Cerebellum (tissue), 4 donors: ENCODE measurements at places on chromosomes 6 and 20. TPM values are rescaled to one million over a fixed set of nuclear protein-coding genes. Genes with fewer than 3 reads are reported as not detected.

Gene SCGN
- total RNA-seq = 0.36 TPM

Gene MYCT1
- total RNA-seq = 3.1 TPM

Gene PPP1R16B
- total RNA-seq = 13.0 TPM

Gene PTK6
- total RNA-seq = not detected

Gene MYL9
- total RNA-seq = 0.36 TPM

Gene SLC17A4
- total RNA-seq = not detected

Gene RIPPLY2
- total RNA-seq = 8.0 TPM

Gene BHLHE23
- not detected for total RNA-seq

Gene HDGFL1
- total RNA-seq = not detected

Gene HLA-DRB5
- not detected for total RNA-seq

Gene XKR7
- total RNA-seq = 20.0 TPM

Gene MGME1
- total RNA-seq = 11.3 TPM

Gene DHX16
- 17.2 TPM for total RNA-seq

Gene GFRA4
- not detected for total RNA-seq

Gene BLTP3A
- total RNA-seq = 11.8 TPM

Gene SNAP25
- total RNA-seq = 79.8 TPM

Gene PCIF1
- total RNA-seq = 13.3 TPM

GRCh38 chr6:98118397-98119045 is 715.9 kb upstream of the POU3F2 start:
- no peak for DNase-seq

DNA sequence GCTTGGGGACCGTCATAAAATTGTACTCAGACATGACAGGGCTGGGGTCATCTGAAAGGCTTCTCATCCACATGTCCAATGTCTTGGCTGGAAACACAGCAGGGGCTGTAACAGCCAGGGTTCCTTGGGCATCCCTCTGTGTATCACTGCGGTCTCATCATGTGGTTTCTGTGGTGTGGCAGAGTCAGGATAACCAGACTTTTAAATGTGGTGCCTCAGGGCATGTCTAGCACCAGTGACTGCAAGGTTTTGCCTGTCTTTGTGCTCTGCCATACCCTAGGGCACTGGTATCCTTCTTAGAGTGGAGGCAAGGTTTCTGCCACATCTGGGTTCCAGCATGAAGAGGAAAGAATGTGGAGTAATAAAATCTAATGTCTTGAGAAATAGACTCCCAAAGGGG is 124.2 kb downstream of the PLEKHG1 start:
- no peak for DNase-seq

GRCh38 chr6:93418408-93419303 is 703 bp downstream of the EPHA7 start:
- peak; percentile 43 for DNase-seq

GRCh38 chr6:6661684-6662083 is 73.2 kb downstream of the LY86 start:
- DNase-seq = peak; percentile 78

GRCh38 chr6:110491644-110492317 is 15.4 kb upstream of the SLC22A16 start:
- no peak for DNase-seq

- no peak for DNase-seq
Observed at GRCh38 chr20:10986586-10986985, 312.8 kb upstream of the JAG1 start.

GRCh38 chr6:7672066-7673062 is 53.5 kb upstream of the BMP6 start:
- DNase-seq = no peak

DNA sequence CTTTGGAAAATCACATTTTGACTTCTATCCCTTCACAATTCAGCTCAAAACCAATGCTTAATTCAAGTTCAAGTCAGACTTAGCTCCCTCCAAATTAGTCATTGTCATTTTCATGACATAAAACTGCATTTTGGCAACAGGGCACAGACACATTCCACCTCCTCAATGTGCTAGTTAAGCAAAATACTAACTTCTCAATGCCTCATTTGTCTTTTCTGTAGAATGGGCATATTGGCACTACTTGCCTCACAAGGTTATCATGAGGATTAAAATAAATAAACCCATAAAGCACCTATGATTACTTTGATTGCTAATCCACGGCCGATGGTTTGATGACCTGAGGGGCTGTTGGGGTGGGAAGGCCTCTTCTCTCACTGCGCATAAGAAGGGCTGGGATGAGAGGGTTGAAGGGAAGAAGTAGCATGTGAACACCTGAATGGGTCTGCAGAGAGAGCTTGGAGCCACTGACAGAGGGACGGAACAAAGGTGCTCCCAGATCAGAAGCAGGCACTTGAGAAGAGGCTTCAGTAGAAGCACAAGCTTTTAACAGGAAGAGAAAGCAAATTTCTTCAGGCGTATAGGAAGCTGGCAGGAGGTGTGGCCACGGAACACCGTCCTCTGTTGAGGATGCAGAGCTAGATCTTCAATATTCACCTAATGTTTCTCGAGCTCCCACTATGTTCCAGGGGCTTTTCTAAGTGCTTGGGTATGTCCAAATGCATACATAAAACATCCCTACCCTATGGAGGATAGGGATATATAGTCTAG is 11.7 kb upstream of the TBC1D7 start:
- no peak for DNase-seq

DNA sequence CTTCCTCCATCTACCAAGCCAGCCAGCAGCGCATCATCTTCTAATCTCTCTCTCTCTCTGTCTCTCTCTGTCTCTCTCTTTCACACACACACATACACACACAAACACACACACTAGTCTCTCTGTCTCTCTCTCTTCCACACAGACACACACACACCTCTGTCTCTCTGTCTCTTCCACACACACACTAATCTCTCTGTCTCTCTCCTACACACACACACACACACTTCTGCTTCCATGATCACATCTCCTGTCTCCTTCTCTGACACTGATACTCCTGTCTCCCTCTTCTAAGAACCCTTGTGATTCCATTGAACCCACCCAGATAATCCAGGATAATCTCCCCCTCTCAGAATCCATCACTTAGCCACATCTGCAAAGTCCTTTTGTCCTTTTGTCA is 181.3 kb downstream of the NFATC2 start:
- DNase-seq = no peak

DNA sequence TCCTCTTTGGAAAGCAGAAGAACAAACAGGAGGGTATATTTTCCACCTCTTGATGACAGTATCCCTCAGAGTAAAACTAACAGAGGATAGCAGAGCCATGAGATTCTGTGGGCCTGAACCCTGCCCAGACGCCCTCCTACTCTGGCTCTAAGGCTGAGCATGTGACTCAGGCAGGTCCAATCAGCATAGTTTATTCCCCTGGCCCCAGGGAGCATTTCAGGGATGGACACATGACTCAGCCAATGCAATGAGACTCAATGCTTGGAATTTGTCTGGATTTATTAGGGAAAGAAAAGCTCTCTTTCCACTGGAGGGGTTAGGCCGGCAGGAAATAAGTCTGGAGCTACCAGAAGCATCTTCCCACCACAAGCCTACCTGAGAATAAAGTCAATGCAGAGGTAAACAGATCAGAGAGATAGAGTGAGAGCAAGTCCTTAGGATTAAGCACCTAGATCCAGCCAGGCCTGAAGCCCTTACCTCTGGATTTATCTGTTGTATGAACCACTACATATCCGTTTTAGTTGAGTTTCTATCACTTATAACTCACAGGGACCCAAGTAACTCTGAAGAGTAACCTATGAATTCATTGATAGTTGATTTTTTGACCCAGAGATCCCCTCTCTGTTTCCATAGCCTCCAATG is 68.2 kb upstream of the EYA2 start:
- DNase-seq = no peak

- DNase-seq = no peak
Observed at GRCh38 chr6:119002069-119002468, 67.1 kb upstream of the MCM9 start.

GRCh38 chr6:64504503-64504902 is 868.9 kb downstream of the PHF3 start:
- no peak for DNase-seq

GRCh38 chr20:20204256-20204655 is 151.9 kb downstream of the CFAP61 start:
- DNase-seq = no peak

DNA sequence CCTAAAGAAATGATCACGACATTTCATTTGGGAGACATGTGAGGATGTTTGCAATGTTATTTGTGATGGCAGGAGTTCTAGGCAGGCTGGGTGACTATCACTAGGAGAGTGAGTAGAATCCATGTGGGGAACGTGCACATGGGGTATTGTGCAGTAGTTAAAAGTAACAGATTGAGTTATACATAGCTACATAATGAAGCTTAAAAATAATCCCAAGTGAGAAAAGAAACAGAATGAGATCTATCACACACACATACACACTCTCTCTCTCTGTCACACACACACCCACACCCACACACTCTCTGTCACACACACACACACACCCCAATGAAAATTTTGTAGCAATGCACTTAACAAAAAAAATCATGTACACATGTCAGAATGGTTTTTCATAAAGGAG is 218.7 kb upstream of the ARG1 start:
- no peak for DNase-seq

GRCh38 chr6:33164665-33165373 is 27.4 kb downstream of the COL11A2 start:
- no peak for DNase-seq

- no peak for DNase-seq
Observed at GRCh38 chr6:105781248-105781647, 304.9 kb upstream of the PRDM1 start.

GRCh38 chr20:49323622-49324238 is 45.9 kb upstream of the ZNFX1 start:
- DNase-seq = no peak

DNA sequence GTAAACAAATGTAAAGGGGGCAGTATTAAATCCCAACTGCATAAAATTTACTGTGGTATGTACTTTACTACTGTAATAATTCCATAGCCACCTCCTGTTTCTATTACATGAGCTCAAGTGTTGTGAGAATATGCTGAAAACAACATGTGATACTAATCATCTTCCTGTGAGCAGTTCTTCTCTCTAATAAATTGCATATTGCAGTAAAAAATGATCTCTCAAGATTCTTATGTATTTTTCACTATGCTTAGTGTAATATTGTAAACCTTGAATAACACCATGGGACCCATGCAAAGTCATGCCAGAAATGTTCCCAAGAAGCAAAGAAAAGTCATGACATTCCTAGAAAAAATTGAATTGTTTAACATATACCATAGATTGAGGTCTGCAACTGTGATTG is 133.0 kb upstream of the ATXN1 start:
- DNase-seq = no peak

DNA sequence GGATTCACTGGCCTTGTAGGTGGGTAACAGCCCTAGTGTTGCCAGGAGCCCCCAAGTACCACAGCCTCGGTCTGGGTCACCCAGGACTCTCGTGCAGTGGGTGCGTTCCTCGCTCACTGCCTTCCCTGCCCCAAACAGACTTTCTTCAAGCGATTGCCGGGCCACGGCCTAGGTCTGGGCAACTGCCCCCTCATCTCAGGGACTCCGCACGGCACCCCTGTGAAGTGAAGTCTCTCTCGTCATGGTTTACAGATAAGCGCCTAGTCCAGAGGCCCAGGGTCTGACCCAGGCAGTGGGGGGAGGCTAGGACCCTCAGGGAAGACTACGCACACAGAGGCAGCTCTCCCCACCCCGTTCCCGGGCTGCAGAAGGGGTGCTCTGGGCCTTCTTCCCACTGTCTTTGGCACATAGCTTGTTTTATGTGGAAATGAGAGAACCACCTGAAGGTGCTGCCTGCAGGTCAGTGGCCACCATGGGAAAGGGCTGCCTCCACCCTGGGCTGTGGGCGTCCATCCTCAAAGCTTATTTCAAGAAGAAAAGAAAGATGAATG is 220.8 kb downstream of the ERMARD start:
- no peak for DNase-seq

DNA sequence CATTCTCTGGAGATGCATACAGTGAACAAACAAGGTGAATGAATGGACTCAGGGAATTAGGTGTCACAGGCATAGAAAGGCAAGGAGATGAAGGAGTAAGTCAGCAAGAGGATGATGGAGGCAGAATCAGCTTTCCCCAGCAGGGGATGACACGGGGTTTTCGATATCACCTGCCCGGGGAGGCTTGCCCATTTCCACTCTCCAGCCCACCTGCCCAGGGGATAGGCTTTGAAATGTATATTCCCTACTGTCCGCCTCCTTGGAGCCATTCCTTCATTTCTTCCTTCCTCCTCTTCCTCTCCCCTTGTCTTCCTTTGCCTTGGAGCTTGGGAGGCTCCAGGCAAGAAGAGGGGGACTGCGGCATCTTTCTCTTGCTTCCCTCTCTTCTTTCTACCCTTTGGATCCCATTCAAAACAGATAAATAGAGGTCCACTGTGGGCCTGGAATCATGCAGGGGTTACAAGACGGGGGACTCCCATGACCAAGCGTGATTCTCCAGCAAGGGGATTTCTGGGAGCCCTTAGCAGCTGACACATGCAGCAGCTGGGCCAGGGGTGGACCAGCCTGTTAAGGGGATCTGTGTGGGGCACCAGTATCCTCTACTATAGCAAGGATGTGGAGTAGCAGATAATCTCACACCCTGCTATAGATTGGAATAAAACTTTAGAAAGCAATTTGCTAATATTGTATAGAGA is 23.5 kb upstream of the RNF24 start:
- DNase-seq = no peak

GRCh38 chr6:166752097-166752496 is 125.0 kb upstream of the RPS6KA2 start:
- DNase-seq = no peak

GRCh38 chr20:5596401-5597193 is 153.6 kb upstream of the SHLD1 start:
- no peak for DNase-seq

DNA sequence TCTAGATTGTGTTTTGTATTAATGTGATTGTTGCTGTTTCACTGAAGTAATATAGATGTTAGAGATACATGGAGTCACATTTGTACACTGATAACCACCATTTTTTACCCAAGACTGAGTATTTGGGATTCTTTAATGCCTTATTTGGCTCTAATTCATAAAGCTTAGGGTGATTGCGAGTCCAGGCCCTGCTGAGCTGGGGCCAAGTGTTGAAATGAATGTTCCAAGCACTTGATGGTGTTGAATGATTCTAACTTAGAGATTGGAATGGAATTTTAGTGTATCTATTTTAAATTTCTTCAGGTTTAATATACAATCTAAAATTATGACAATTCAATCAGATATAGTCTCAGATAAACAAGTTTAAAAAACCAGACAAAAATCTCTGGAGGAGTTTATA is 329.4 kb upstream of the SLC35B3 start:
- DNase-seq = no peak

DNA sequence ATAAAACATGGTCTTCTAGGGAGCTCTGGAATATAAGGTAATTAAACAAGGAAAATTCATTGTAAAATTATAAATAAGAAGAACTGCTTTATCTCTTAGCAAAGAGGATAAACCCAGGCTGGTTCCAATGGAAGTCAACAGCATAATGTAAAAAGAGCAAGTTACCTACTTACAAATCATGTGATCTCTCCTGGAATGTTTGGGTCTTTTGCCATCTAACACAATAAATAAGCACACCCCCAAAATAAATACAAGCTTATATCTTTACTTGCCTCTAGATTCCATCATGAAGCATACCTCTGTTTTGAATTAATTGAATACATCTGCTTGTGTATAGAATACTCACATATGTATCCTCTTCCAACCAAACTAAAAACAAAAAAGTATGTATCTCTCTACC is 2.5 kb upstream of the PHACTR1 start:
- no peak for DNase-seq
